ENCODE measurements at places on chromosomes 2 and 18. TPM values are rescaled to one million over a fixed set of nuclear protein-coding genes. Genes with fewer than 3 reads are reported as not detected.

DNA sequence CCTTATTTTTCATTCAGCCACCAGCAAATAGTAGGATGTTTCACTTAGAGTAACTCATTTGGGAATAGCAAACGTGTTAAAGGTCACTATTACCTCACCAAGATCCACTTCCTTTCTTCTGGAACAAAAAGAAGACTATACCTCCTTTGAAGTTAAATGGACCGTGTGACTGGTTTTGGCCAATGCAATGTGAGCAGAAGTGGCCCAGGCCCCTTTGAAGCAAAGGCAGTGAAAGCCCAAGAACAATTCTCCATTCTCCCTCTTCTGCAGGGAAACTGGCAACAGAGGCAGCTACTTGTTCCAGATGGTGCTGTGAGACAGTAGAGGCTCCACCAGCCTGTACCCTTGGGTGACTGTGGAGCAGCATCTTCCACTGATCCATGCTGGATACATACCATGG, 11.3 kb upstream of the MALL start:
- DNase-seq = no peak

Gene SULT1C4
- not detected for total RNA-seq

Gene NEU2
- total RNA-seq = not detected

DNA sequence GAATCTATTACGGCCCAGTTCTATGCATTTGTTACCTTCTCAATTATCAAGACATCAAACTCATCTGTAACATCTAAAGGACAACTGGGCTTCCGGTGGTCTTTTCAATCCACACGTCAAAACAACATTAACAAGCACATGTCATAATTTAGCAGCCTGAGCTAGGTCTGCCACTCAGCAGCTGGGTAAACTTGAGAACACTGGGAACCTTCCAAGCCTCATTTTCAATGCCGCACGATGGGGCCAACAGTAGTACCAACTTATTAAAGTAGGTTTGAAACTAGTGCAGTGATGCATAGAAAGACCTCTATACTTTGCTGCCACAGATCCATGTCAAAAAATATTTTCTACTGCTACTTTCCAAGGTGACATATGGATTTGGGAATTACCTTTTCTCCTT, 60.4 kb downstream of the COL4A4 start:
- no peak for DNase-seq
